ENCODE measurements at places on chromosomes 6 and 20.

- peak; percentile 50 for DNase-seq
Measured at GRCh38 chr6:131368198-131368911, 204.7 kb upstream of the ARG1 start.

DNA sequence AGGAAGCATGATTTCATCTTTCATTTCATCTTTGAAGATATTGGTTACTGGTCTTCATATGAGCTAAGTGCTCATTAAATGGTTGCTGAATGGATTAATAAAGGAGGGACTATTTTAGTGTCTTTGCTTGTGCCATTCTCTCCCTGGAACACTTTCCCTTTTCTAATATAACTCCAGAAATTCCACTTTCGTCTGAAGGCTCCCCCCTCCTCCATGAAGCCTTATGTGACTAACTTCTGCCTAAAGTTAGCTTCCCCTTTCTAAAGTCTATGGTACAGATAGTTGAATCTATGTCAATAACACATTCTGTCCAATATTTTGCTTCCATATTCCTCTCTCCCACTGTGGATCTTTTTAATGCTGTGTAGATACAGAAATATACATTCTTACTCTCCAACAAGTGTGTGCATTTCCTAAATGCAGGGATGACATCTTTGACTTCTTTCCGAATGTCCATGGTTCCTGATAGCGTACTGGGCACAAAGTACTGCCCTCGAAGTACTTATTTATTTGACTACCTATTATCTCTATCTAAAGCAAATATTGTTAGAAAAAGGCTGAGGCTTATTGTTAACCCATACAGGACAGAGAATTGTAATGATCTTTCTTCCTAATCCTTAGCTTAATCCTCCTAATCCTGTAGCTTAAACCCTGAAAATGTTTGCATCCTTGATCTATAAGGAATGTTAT is 84.7 kb upstream of the ELOVL5 start:
- DNase-seq, result no peak

DNA sequence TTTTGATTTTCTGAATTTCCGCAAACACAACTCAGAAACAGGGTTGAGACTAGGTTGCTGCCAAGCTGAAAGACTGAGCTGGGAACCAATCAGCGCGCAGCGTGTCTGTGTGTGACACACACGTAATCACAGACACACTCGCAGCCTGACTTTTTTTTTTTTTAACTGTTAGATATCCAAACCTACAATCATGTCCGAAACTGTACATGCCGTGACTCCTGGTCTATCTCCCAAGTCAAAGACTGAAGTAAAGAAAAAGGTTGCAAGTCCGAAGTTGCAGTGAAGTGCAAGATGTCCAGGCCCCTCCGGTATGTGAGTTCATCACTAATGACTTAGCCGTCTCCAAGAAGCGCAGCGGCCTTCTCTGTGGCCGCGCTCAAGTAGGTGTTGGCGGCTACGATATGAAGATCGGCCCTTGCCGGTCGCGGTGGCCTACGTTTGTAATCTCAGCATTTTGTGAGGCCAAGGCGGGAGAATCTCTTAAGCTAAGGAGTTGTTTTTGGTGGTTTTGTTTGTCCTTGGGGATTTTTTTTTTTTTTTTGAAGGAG is 108.2 kb downstream of the HFE start:
- peak; percentile 95 for DNase-seq

DNA sequence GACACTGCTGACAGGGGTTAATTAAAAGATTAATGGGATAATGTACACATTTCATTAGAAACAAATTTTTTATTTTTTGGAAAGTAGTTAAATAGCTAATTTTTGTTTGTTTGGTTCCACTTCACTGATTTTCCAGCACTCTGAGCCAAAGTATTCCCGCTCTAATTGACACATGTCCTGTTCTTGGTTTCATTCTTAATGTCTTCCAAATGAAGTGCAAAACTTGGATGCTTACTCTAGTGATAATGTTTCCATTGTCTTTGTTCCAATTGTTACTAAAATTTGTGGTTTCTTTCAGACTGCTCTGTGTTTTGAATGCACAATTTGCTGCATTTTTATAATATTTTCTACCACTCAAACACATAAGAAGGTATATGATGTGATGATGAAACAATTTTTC is 794.3 kb downstream of the PHF3 start:
- DNase-seq, result no peak

- DNase-seq, result no peak
Measured at GRCh38 chr20:44973053-44973452, 6.7 kb downstream of the STK4 start.

DNA sequence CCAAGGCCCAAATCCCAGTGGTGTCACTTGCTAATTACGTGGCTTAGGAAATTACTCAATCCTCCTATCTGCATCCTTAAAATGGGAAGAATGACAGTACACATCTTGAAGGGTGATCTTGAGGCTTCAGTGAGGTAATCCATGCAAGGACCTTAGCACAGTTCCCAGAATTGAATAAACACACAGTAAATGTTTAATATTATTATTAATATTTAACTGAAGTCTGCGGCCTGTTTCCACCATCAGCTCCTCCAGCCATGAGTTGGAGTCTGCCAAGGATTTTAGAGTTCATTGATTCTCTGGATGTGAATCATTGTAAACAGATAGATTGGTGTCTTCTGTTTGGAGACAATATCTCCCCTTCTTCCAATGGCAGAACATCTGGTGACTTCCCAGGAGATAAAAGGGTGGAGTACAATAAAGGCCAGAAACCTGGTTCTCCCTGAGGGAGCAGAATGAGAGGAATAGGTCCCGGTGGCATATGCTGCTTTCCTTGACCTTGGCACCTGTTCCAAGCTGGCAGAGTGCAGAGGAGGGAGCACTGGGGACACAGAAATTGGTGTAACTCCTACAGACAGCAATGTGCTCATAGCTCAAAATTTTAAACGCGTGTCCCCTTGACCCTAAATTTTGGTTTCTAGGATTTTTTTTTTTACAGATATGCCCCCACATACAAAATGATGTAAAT is 25.4 kb downstream of the UNC5CL start:
- no peak for DNase-seq
